Activated CD8-positive, alpha-beta T cell treated with anti-CD3 and anti-CD28 coated beads for 36 hours (primary cell): ENCODE measurements at places on chromosomes 7 and 10.

GRCh38 chr7:3923307-3923918, 622.4 kb downstream of the SDK1 start:
- DNase-seq, result no peak

DNA sequence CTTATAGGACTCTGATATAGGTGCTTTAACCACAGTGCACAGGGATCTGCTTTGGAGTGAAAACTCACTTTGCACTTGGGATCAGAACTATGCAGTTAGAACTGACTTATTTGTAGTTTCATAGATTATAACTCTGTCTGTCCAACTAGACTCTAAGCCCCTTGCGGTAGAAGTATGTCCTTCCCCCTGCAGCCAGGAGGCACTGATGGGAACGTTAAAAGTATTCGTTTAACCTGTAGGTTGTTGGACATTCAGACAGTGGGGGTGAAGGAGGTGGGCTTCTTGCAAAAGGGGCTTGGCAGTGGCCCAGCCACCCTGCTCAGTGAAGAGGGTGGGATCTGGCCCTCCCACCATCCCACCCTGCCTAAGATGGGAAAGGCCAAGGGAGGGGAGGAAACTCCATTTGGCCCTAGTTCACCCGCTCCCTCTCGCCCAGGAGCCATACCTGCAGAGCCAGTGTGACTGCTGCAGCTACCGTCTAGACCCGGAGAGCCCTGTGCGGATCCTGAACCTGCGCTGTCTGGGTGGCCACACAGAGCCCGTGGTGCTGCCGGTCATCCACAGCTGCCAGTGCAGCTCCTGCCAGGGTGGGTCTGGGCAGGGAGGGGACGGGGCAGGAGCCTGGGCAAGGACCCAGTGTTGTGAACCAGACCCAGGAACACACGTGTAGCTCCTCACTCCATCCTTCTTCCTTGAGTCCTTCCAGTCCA, 5.7 kb upstream of the ZNF862 start:
- no peak for DNase-seq

GRCh38 chr7:124758327-124758726, 7.3 kb downstream of the GPR37 start:
- DNase-seq, result no peak

DNA sequence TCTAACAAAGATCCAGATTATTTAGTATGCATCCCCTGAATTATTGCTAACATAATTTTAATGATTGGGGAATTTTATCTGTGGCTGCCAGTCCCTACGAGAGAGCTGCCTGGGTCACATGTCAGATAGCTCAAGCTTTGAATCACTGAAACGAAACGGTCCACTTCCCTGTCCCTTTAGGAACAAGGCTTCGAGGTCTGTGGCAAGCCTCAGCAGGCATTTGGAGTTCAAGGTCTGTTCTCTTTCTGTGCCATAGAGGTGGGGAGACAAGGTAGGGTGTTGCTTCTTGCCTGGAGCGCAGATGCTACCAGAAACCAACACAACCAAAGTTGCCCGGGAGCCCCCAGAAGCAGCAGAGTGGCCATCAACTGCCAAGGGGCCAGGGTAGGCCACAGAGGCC, 13.9 kb upstream of the SH2D4B start:
- no peak for DNase-seq

- no peak for DNase-seq
These were observed 57.4 kb upstream of the HECTD2 start for GRCh38 chr10:91352760-91353159.
